ENCODE measurements at places on chromosomes 3 and 15. TPM values are rescaled to one million over a fixed set of nuclear protein-coding genes. Genes with fewer than 3 reads are reported as not detected.

DUOXA2 gene
- not detected for total RNA-seq

CCR8 gene
- not detected for total RNA-seq

GRCh38 chr3:65425880-65426279, 612.8 kb downstream of the MAGI1 start:
- no peak for DNase-seq

- DNase-seq, result no peak
Observed at GRCh38 chr3:8871306-8871705, 92.0 kb downstream of the RAD18 start.

- no peak for DNase-seq
Observed at GRCh38 chr3:117756563-117756962, 1047.0 kb downstream of the TUSC7 start.

Data from posterior vena cava (tissue), 2 donors.